Right hindlimb (tissue), 1 donor: ENCODE measurements at places on chromosomes 3 and 15.

- no peak for DNase-seq
Measured at GRCh38 chr15:95698951-95699350, 631.5 kb upstream of the NR2F2 start.

- no peak for DNase-seq
Measured at GRCh38 chr3:81741216-81741615, 20.2 kb downstream of the GBE1 start.

DNA sequence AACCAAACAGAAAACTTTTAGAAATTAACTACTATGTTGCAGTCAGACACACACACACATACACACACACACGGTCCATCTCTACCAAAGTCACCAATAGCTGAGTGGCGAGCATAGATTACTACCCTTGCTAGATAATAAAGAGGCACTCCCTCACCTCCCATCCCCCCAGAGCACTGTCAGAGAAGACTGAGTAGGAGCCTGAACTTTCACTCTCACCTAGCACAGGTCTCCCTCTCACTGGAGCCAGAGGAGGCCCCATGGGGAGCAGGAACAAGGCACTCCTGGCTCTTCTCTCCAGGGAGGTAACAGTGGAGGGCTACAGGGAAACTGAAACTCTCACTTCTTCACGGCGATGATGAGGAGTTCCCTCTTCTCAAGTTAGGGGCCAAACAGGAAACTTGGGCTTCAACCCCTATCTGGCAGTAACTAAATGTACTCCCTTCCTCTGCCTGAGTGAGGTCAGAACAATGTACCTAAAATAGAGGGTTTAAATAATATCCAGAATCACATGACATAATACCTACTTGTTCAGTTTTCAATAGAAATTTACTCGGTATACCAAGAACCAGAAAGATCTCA is 975.3 kb upstream of the GBE1 start:
- DNase-seq = no peak

- DNase-seq = no peak
Measured at GRCh38 chr15:22902046-22902445, 63.6 kb downstream of the NIPA2 start.

DNA sequence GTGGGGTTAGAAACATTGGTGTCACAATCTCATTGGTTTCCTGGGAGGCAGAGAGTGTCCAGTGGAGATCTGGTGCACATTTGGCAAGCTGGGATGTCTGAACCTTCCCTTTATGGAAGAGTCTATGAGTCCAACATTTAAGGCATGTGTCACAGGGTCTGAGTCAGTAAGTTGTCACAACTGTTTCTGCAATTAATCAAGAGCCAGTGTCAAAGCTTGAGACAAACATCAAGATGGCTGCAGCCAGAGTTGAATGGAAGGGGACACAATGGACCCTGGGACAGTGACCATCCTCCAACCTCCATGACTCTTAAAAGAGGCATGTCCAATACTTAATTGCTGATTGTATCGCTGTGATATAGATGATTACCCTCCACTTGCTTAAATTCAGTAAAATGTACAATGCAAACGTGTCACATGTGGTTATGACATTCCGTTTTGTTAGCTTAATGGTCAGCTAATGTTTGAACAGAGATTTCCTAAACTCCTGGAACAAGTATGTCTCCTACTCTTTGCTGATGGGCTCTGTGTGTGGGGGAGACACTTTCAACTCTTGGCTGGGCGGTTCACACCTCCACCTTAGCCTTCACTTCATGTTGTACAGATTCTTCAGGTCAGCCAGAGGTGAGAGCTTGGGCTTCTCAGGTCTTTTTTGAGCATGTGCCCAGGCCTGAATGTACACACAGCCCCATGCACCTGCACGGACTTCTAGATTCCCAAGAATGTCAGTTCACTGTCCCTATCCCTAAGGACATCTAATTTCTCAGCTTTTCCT is 79.9 kb upstream of the PRR23E start:
- DNase-seq = no peak

DNA sequence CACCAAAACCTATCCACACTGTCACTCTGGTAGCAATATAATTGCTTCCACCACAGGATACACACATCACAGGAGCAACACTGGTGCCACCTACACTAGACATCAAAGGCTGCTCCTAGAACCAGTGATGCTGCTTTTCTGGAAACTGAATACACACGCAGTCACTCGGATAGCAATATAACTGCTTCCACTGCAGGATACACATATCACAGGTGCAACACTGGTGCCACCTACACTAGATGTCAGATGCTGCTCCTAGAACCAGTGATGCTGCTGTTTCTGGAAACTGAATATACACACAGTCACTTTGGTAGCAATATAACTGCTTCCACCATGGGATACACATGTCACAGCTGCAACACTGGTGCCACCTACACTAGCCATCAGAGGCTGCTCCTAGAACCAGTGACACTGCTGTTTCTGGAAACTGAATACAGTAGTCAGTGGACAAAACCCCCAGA is 6.9 kb upstream of the TNFSF10 start:
- no peak for DNase-seq

DNA sequence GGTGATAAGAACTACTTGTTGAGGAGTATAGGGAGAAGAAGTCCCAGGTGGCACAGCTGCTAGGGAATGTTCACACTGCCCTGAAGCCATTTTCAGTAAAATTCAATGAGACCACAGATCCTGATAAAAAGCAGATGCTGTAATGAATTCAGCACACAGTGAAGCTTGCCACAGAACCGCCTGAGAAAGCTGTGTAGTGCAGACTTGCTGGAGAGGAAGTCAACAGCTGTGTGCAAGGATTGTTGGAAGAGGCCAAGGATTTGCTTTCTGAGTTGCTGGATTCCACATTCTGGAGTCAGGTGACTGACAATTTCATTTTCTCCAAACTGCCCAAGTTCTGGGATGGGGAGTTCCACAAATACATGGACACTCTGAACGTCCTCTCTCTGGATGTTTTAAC is 70.9 kb downstream of the ANP32A start:
- DNase-seq = peak; percentile 42

GRCh38 chr3:83189634-83190033 is 1428.2 kb upstream of the GBE1 start:
- DNase-seq = no peak

GRCh38 chr3:189202106-189202505 is 30.3 kb downstream of the TPRG1 start:
- DNase-seq = no peak

DNA sequence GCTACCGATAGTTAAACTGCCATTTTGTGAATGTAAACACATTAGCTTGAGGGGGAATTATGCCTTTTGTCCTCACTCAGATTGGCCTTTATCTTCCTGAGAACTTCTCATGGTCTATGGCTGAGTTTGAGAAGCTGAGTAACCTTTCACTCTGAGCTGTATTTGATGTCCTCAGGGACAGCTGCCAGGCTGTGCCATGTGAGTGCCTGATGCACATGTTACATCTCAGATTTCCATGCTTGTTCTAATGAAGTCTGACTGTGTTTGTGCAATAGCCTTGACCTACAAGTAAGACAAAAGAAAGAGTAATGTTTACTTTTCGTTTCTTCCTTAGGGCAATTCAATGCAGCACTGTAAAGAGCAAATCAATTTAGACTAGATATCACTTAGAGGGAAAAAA is 44.1 kb upstream of the ARL6 start:
- no peak for DNase-seq

GRCh38 chr15:44550256-44550655 is 13.3 kb downstream of the EIF3J start:
- DNase-seq = no peak

DNA sequence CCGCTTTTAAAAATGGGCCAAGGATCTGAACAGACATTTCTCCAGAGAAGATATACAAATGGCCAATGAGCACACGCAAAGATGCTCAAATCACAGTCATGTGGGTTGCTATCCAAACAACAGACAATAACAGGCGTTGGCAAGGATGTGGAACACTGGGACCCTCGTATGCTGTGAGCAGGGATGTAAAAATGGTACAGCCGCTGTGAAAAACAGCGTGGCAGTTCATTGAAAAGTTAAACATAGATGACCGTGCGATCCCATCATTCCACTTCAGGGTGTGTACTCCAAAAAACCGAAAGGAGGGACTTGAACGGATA is 6.7 kb upstream of the LRRC15 start:
- no peak for DNase-seq

GRCh38 chr3:128560768-128561167 is 67.8 kb upstream of the GATA2 start:
- no peak for DNase-seq

GRCh38 chr15:78055919-78056713 is 21.4 kb downstream of the TBC1D2B start:
- no peak for DNase-seq

DNA sequence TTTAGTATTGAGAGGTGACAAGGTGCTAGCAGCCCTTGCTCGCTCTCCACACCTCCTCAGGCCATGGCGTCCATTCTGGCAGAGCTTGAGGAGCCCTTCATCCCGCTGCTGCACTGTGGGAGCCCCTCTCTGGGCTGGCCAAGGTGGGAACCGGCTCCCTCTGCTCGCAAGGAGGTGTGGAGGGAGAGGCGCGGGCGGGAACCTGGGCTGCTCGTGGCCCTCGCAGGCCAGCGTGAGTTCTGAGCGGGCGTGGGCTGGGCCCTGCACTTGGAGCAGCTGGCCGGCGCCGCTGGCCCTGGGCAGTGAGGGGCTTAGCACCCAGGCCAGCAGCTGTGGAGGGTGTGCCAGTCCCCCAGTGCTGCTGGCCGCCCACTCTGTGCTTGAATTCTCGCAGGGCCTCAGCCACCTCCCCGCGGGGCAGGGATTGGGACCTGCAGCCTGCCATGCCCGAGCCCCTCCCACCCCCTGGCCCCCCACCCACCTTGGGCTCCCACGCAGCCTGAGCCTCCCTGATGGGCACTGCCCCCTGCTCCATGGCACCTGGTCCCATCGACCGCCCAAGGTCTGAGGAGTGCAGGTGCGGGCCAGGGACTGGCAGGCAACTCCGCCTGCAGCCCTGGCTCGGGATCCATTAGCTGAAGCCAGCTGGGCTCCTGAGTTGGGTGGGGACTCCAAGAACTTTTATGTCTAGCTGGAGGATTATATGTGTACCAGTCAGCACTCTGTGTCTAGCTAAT is 785.2 kb downstream of the DIPK2A start:
- no peak for DNase-seq

DNA sequence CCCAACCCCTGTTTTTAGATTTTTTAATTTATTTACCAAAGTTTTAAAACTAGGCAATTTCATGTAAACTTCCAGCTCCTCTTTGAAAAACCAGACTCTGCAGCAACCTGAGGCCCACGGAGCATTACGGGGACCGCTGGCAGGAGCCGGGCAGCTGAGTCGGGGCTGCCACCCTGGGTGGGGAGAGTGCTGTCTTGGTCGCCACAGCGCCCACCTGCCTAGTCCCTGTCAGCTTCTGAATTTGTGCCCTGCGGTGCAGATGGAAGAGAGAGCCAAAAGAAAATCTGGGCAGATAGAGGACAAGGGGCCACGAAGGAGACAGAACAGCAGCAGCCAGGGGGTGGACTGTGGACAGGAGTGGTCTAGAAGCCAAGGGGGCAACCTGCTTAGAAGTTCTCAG is 34.6 kb downstream of the PXYLP1 start:
- DNase-seq = no peak

- no peak for DNase-seq
Measured at GRCh38 chr3:188875413-188875812, 296.4 kb upstream of the TPRG1 start.

GRCh38 chr15:64749999-64750657 is 25.3 kb downstream of the RBPMS2 start:
- no peak for DNase-seq

- DNase-seq = no peak
Measured at GRCh38 chr15:49328941-49329340, 94.1 kb upstream of the FGF7 start.

DNA sequence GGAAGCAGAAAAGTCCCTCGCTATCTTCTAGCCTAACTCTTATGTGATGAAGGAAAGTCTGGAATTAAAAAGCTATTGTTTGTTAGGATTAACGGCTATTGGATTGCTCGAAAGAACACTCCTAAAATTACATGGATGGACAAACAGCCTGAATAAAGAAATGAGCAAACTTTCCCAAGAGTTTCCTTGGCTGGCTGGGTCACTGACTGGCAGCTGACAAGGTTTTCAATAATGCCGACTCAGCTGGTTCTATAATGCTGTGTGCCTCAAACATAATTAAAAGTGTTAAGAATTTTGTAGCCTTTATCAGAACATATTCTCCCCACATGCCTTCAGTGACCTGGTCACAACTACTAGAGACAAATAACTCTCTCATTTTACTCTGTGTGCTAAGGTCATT is 142.9 kb upstream of the ADAMTS9 start:
- DNase-seq = no peak

- DNase-seq = peak; percentile 87
Measured at GRCh38 chr3:197354568-197355001, 56.2 kb upstream of the DLG1 start.

DNA sequence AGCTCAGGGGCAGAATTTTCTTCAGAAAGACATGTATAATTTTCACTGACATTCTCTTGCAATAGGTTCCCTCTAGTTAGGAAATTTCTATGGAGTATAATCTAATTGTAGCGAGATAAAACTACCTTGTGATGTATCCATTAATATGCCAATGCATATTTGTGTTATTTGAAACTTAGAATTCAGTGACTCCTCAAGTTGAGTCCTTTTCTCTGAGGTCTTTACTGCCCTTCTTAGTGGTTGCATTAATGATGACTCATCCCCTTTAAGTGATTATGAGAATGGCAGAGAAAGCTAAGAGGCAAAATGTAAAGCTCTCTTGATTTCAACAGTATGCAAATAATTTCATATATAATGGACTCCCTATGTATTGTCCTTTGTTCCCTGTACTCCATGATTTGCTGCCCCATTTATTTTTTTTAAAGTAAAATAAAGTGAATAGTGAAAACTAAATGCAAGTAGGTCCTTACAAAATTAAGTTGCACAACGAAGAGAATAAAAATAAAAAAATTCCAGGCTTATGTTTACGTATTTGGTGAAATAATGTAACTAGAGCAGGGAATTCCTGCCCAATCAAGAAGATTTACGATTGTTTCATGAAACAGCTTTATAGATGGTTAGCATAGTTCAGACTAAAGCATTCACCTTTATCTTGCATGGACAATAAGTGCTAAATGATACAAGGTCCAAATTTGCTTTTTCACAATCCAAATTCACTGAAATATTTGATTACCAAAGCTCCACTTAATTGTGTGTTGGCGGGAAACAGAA is 78.1 kb downstream of the ZPLD1 start:
- no peak for DNase-seq

DNA sequence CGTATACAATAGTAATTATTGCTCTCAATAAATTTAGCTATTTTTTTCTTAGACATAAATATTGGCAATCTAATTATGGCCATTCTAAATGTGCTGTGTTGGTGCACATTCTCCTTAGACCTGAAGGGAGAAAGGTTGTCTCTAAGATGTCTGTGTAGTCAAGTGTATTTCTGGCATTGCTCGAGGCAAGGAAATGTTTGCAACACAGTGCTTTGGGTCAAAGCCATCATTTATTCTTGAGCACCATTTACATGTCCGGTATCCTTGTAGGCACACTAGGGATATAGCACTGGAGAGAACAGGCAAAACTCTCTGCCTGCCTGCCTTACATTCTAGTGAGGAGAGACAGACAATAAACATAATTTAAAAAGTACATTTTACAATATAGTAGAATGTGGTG is 2.6 kb upstream of the PHLDB2 start:
- DNase-seq = no peak
